ENCODE measurements at places on chromosomes 6 and 20.

GRCh38 chr6:52689857-52690256 is 18.9 kb downstream of the TMEM14A start:
- no peak for DNase-seq

DNA sequence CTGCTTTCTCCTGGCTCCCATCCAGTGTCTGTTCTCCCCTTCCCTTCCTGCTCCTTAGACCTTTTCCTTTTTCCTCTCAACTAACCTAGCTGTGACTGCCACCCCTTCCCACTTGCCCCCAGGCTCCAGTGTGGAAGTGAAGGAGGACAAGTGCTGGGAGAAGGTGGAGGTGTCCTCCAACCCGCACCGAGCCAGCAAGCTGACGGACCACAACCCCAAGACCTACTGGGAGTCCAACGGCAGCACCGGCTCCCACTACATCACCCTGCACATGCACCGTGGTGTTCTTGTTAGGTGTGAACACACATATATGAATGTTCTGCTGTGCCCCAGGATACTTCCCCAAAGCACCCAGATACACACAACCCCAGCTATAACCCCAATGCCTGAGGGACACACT is 18.5 kb downstream of the CUL9 start:
- DNase-seq: no peak

DNA sequence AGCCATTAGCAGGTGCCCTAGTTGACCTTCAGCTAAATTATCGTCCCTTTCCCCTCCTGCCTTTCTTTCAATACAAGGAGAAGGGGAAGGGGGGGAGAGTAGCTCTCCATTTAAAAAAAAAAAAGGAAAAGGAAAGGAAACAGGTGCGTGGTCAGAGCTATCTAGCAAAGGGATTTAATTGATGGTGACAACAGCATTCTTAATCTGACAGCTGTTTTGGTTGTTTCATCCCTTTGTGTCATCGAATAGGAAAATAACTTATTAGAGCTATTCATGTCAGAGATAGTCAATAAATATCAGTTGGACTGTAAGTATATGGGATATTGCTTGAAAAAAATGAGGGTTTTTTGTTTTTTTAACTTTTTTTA is 195.2 kb upstream of the SASH1 start:
- DNase-seq: no peak

GRCh38 chr6:22800451-22800850 is 231.1 kb downstream of the HDGFL1 start:
- DNase-seq: no peak

- DNase-seq: peak; percentile 74
Measured at GRCh38 chr6:27772261-27773001, 139.8 kb downstream of the OR2B2 start.

GRCh38 chr6:140485740-140486449 is 1111.4 kb upstream of the CITED2 start:
- DNase-seq: no peak

GRCh38 chr6:53048431-53049195 is 16.6 kb upstream of the FBXO9 start:
- DNase-seq: no peak

DNA sequence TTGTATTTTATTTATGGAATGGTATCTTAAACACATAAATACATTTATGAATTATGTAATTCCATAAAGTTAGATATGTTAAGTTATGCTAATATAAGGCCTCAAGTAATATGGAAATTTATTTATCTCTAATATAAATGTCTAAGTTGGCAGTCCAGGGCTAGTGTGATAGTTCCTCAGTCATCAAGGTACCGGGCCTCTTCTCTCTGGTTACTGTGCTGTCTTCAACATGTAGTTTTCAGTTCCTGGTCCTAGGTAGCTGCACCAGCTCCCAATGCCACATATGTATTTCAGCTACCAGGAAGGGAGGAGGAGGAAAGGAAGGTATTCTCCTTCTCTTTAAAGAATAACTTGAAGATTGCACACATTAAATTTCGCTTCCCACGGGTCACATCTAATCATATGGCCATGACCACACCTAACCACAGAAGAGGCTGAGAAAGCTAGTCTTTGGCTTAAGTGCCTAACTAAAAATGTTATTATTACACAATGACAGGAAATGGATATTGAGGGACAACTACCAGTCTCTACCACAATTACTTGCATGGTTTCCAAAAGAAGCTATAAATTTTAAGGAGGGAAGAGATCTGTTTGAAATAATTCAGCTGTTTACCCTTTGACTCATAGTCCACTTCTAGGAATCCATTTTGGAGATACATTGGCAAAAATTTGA is 68.6 kb downstream of the BCKDHB start:
- DNase-seq: no peak

DNA sequence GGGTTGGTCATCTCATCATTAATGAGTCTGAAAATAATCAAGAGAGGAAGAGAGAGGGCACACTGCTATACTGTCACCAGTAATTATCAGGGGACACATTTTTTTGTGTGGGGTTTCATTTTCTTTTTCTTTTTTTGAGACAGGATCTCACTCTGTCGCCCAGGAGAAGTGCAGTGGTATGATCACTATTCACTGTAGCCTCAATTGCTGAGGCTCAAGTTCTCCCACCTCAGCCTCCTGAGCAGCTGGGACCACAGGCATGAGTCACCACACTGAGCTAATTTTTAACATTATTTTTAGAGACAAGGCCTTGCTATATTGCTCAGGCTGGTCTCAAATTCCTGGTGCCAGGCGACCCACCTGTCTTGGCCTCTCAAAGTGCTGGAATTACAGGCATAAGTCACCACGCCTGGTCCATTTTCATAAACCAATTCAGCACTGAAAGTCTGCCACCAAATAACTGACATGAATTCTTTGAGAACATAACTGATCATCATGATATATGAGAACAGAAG is 43.3 kb downstream of the EPHA7 start:
- DNase-seq: no peak

DNA sequence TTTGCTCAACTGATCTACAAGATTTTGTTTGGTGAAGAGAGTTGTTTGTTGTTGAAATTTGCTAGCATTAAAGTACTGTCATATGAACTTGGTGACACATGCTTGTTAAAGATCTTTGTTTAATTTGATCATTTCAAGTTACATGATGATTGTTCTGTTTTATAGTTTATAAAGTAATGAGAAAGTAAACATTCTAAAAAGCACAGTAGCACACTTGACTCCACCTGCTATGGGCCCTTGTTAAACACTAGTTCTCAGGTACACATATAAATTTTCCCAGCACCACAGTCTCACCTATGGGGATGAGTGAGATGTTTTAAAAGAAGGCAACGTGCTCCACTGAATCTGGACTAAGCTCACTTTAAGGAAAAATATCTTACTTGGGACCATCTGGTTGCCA is 14.1 kb downstream of the MCHR2 start:
- no peak for DNase-seq

- DNase-seq: no peak
Measured at GRCh38 chr6:149319422-149319821, 1.9 kb downstream of the TAB2 start.

GRCh38 chr6:76633259-76633658 is 560.8 kb upstream of the IMPG1 start:
- DNase-seq: no peak

- DNase-seq: no peak
Measured at GRCh38 chr20:3313683-3314065, 74.7 kb upstream of the SLC4A11 start.

GRCh38 chr20:62052842-62053464 is 12.7 kb downstream of the TAF4 start:
- no peak for DNase-seq

DNA sequence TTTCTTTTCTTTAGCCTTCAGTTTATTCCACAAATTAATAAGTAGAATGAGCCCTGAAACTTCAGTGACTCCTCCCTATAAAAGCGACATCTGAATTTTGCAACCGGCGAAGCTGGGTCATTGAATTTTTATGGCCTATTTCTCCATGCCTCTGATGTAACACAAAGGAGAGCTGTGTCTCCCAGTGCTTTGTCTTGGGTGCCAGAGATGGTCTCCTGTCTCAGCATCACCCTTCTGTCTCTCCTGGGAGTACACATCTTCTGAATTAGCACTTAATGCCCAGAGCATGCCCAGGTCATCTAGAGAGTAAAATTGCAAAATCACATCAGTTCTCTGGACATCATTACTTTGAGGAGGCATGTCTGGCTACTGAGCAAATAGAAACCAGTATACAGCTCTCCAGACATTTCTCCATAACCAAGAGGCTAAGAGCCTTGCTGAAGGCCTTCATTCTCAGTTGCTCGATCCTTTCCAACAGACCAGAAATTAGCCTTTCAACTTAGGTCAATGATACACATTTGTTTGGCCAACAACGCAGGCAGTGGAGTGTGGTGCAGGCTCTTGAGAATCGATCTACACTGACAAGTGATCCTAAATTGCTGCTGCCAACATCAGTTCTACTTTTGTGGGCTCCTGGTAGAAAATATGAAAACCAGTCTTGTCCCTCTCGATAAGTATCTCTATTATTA is 176.0 kb upstream of the FOXQ1 start:
- no peak for DNase-seq

DNA sequence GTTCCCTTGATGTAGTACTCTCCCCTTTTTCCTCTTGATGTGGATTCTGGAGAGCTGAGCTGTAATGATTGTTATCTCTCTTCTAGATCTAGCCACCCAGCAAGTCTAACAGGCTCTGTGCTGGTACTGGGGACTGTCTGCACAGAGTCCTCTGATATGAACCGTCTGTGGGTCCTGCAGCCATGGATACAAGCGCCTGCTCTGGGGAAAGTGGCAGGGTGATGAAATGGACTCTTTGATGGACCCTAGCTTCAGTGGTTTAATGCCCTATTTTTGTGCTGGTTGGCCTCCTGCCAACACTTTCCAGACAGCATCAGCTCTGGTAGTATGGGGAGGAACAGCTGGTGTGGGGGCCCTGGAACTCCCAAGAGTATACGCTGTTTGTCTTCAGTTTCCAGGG is 216.3 kb downstream of the ADGRG6 start:
- no peak for DNase-seq

DNA sequence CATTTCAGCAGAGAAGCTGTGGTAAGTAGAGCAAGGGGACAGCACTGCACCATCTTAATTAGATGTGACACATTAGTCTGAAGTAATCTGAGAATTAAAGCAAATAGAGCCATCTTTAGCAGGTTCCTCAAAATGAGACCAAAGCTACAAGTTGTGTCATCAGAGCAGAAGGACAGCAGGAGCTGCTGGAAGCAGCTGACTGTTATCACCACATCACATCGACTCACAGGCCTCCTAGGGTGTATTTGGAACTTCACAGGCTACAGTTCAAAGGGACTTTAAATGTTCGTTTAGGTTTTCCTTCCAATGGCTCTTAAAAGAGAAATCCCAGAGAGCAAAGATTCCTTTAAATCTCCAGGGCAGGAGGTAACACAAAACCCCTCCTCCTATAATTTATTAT is 69.5 kb downstream of the LCA5 start:
- no peak for DNase-seq

GRCh38 chr6:164069350-164069990 is 655.0 kb downstream of the QKI start:
- DNase-seq: no peak

GRCh38 chr20:23315099-23315498 is 35.5 kb upstream of the NXT1 start:
- no peak for DNase-seq

DNA sequence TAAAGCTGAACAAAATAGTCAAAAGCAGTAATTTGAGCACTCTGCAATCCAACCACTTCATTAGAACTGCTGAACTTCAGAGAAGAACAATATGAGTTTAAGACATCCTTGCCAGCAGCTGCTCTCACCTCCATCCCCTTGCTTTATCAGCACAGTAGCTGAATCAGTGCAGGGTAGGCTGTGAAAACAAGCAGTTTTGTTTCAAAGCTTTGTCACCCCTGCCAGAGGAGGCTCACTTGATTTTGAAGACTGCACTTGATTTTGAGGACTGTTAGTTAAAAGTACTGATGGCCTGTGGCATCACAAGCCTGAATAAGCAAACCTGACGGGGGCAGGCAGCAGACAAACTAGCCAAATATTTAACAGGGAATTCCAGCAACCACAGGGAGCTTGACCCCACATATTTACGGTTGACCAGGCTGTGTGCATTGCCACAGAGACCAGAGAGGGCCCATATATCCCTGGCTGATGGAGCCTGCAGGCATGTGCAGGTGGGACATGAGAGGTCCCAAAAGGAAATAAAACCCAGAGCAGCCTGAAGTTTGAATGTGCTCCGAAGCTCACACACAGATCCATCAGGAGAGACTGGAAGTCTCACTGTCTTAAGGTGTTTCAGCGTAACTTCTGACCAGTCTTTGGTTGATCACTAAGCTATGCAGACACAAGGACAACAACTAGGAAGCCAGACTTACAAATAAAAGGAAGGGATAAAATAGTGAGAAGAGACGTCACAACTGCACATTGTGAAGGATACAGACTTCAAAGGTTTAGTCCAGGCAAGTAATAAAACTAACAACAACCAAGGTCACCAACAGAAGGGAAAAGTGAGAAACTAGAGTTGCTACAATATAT is 97.4 kb downstream of the PDSS2 start:
- DNase-seq: no peak

- no peak for DNase-seq
Measured at GRCh38 chr6:99026135-99026534, 78.4 kb upstream of the FBXL4 start.

- no peak for DNase-seq
Measured at GRCh38 chr6:33704215-33705066, 7.1 kb downstream of the UQCC2 start.

DNA sequence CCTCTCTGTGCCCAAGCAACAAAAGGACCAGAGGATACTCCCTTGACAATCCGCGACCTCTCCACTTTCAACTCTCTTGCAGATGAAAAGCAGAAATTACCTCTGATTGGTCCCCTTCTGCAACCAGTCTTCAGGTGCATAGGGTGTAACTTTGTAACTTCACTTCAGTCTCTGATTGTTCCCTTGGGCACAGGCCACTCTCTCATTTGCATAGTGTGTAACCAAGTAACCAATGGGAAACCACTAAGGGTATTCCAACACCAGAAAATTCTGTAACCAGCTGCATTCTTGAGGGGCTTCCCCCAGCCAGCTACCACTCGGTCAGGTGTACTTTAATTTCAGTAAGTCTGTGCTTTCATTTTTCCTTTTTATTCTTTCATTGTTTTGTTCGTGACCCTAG is 4.4 kb upstream of the RAET1L start:
- no peak for DNase-seq

GRCh38 chr6:157503018-157503747 is 122.2 kb downstream of the ZDHHC14 start:
- DNase-seq: no peak

- peak; percentile 20 for DNase-seq
Measured at GRCh38 chr6:117547688-117548621, 54.4 kb downstream of the GOPC start.

- no peak for DNase-seq
Measured at GRCh38 chr6:170283212-170284081, 7.4 kb downstream of the DLL1 start.

DNA sequence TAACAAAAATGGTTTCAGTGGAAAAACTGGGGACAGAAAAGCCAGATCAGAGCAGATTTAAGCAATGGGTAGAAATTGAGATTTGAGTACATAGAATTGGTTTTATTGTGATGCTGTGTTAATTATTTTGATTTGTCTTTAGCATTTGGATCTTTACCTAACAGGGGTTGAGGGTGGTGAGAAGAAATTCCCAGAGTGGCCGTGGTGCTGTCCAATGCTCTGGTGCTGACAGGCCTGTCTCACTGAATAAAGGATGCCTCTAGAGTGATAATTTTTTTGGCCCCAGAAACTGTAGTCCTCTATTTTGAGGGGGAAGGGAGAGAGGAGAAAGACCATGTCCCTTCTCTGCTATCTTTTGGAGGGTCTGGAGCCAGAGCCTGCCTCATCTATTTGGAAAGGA is 79.1 kb downstream of the LYRM2 start:
- DNase-seq: no peak

- DNase-seq: no peak
Measured at GRCh38 chr6:139153855-139154254, 19.0 kb downstream of the HECA start.
